ENCODE measurements at places on chromosomes 12 and 14.
A peak's percentile ranks its signal among the peaks of the same experiment; 100 is the strongest.

DNA sequence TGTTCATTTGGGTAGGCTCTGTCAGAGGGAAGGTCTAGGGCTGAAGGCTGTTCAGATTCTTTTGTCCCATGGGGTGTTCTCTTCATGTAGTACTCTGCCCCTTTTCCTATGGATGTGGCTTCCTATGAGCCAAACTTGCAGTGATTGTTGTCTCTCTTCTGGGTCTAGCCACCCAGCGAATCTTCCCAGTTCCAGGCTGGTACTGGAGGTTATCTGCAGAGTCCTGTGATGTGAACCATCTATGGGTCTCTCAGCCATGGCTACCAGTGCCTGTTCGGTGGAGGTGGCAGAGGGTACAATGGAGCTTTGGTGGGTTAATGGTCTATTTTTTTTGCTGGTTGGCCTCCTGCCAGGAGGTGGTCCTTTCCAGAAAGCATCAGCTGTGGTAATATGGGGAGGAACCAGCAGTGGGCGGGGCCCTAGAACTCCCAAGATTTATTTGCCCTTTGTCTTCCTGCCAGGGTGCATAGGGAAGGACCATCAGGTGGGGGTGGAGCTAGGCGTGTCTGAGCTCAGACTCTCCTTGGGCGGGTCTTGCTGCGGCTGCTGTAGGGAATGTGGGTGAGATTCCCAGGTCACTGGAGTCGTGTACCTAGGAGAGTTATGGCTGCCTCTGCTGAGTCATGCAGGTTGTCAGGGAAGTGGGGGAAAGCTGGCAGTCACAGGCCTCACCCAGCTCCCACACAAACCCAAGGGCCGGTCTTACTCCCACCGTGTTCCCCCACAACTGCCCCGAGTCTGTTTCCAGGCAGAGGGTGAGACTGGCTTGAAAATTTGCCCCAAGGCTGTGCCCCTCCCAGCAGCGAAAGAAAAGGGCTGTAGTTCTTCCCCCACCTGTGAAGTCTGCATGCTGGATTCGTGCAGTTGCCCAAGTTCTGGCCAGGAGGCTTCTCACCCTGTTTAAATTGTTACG lies 17.5 kb downstream of the MTRFR start:
- peak; percentile 32 for DNase-seq

DNA sequence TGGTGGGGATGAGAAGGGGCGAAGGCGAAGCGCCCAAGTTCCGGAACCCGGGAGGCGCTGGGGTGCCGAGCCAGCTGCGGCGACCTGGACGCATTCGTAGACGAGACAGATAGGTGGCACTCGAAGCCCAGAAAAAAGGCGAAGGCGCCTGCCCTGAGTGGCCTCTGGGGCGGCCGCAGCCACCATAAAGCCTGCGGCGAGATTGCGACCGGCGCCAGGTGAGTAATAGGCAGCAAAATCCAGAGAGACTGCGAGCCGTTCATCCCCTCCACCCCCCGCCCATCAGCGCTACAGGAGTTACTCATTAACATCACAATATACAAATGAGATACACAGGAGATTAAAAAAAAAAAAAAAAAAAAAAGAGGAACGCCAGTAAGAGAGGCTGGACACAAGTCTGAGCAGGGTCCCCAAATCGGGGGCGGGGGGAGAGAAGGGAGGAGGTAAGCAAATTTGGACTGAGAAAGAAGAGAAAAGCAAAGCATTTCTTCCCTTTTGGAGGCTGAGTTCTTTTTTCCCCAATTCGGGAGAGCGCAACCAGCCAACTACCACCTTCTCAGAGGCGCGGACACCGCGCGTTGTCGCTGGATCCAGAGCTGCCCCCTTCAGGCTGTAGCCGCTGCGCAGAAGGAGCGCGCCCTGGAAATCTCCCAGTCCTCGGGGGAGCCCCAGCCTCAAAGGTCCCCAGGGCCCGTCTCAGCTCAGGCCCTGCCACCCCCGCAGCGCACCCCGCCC lies 15.7 kb downstream of the TBX3 start:
- DNase-seq = peak; percentile 91

DNA sequence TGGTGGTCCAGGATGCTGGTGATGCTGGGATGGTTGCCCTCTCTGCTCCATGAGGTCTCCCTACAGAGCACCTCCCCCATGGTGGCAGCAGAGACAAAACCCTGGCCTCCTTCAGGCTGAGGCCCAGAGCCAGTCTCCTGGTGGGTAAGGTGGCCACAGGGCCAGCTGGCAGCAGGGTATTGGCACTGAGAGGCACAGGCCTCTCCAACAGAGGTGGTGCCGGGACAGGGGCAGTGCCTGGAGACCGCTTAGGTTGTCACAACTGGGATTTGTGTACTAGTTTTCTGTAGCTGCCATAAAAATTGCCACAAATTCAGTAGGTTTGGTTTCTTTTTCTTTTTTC lies 6.1 kb upstream of the MTA1 start:
- DNase-seq = no peak

- no peak for DNase-seq
These were observed 5.7 kb downstream of the TTC6 start for GRCh38 chr14:37600880-37601741.

- DNase-seq = no peak
These were observed 11.8 kb upstream of the TBK1 start for GRCh38 chr12:64440100-64440499.

- DNase-seq = peak; percentile 37
These were observed 27.3 kb downstream of the PTPRB start for GRCh38 chr12:70609739-70610491.

DNA sequence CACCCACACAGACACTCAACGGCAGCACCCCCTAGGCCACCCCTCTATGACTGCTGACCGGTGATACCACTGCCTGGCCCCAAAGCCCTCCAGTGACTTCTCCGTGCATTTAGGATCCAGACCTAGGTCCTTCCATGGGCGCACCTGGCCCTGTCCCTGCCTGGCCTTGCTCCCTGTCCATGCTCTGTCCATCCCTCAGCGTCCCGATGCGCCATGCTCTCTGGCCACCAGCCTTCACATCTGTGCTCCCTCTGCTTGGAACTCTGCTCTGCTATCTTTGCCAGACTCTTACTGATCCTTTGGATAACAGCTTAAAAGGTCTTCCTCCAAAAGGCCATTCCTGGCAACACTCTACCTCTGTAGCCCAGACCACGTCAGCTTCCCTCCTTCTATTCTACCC lies 25.4 kb upstream of the HDAC7 start:
- no peak for DNase-seq

DNA sequence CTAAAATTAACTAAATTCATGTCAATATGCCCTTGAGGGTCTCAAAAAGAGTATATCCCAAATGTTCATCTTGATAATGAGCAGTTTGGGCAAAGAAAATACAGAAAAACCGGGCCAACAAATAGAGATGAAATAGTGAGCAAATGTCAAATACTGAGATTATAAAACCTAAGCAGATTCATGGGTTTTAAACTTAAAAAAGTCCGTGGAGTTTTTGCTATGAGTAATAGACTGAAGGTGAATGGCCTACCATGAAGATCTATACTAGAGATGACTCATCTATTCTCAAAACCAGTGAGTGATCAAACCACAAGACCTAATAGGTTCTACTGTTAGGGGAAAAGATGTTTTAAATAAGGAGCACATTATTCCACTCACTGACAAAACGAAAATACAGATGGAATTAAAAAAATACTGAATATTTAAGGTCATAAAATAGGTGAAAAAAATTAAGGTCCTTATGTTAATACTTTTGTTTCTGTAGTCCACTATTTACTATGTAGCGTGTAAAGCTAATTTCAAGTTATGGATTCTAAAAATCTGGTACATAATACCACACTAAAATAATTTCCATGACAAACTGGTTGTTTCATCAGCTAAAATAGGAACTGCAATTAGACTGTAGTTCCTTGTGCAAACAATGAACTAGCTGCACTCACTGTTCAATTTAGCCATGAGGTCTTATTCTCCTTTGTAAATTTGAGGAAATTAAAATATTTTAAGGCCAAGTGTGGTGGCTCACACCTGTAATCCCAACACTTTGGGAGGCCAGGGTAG lies 5.0 kb downstream of the HNRNPC start:
- no peak for DNase-seq

GRCh38 chr12:107543841-107544240 lies 141.8 kb upstream of the PWP1 start:
- no peak for DNase-seq

- no peak for DNase-seq
These were observed 13.0 kb upstream of the PNMA1 start for GRCh38 chr14:73727166-73727565.

DNA sequence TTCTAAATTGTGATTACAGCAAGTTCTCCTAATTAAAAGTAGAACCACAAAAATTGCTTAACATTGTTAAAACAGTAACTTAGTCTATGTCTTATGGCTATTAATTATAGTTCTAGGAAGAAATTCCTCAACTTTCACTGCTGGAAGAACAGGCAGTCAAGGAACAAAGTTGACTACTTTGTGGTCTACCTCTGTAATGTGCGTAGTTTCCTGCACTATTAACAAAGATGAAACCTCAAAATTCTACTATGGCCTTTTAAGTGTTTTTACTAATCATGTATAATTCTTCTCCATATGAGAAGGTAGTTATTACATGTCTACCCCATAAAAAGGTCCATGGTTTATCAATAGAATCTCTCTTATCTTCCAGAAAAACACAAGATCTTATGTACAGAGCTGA lies 7.6 kb downstream of the RASSF9 start:
- DNase-seq = no peak

DNA sequence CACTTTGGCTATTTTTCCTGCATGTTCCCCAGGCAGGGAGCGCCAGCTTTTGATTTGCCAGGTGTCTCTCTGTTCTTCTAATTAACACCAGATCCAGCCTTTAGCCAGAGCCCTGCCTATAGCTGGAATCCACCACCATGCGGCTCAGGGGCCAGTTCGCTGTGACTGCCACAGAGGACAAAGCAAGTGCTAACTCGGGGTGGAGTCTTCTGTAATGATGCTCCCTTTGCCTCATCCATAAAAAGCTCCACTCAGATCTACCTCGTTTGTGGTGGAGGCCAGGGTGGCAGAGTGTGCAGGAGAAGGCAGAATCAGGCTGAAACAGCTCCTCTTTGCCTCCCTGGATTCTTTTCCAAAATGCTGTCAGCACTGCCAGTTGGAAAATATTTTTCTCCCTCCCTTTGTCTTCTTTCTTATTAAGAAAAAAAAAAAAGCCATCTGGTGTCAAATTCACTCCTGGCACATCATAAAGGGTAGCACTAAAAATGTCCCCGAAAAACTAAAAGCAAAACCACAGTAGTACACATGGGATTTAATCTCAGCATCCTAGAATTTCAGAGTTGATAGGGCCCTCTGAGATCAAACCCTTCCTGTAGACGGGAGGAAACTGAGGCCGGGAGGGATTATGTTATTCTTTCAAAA lies 18.0 kb upstream of the CTDSP2 start:
- DNase-seq = no peak

- no peak for DNase-seq
These were observed 438.4 kb downstream of the ADAMTS20 start for GRCh38 chr12:43113616-43114015.

GRCh38 chr12:114254998-114255397 lies 150.9 kb downstream of the TBX5 start:
- no peak for DNase-seq

DNA sequence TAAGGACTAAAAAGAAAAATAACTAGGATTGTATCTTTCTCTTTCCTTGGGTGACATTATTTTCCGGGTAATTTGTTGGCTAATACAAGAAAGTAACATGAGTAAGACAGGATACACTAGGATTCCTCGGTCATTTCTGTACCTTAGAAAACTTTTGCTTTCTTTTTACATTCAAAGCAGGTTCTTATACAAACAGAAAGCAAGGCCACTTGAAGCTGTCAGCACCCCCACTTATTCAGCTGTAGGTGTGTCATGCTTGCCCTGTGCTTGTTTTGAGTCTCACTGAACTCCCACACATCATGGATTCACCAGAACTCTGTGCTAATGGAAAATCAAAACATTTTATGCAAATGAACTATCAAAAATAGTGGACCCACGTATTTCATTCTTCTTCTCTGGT lies 266.8 kb upstream of the CLEC14A start:
- no peak for DNase-seq

DNA sequence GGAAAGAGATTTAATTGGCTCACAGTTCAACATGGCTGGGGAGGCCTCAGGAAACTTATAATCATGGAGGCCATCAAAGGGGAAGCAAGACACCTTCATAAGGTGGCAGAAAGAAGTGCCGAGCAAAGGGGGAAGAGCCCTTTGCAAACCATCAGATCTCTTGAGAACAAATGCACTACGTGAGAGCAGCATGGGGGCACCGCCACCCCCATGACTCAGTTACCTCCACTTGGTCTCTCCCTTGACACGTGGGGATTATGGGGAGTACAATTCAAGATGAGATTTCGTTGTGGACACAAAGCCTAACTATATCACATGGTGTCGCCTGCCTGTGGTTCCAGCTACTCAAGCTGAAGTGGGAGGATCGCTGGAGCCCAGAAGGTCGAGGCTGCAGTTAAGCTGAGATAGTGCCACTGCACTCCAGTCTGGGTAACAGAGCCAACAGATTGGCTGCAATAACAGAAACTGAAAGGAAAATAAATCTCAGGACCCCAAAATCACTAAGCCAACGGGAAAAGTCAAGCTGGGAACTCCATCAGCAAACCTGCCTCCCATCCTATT lies 10.0 kb upstream of the CDCA4 start:
- DNase-seq = no peak

DNA sequence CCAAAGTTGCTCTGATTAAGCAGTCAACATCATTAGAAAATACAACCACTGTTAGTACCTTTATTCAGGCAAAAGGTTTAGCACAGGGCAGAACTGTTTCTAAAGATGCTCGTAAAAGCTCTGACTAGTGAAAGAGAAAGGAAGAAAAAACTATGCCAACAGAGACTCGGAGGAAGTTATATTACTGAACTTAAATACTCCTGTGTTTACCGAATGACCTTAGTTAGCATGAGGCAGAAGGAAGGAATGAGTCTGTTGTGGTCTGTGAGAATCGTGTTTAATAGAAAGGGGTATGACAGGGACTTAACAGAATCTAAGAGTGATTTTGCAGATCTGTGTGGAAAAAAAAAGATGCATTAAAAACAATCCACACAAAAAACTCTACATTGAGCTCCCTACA lies 84.1 kb upstream of the OVCH1 start:
- no peak for DNase-seq

DNA sequence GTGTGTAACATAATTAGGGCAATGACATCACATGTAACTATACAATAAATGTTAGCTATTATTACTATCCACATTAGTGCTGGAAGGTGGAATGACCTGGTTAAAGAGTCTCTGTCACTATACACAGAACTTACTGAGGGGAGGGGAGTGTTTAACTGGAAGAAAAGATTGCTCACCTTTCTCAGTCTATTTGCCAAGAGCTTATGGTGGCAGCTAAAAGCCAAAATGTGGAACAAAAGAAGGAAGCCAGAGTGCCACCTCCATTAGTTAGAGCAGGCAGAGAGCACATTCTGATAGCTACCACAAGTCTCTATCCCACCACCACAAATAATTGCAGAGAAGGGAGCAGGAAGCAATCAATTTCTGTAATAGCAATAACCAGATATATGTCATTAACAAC lies 124.4 kb downstream of the MED13L start:
- DNase-seq = no peak

- no peak for DNase-seq
These were observed 292.3 kb downstream of the TMEM117 start for GRCh38 chr12:44127966-44128710.

- no peak for DNase-seq
These were observed 227.2 kb upstream of the ATP2B1 start for GRCh38 chr12:89935850-89936249.

- DNase-seq = no peak
These were observed 40.3 kb upstream of the DCD start for GRCh38 chr12:54688309-54689033.
